CD4-positive, alpha-beta memory T cell (primary cell): ENCODE measurements at places on chromosomes 12 and 14.

GRCh38 chr12:125382926-125383325 lies 317.7 kb downstream of the AACS start:
- DNase-seq: no peak

DNA sequence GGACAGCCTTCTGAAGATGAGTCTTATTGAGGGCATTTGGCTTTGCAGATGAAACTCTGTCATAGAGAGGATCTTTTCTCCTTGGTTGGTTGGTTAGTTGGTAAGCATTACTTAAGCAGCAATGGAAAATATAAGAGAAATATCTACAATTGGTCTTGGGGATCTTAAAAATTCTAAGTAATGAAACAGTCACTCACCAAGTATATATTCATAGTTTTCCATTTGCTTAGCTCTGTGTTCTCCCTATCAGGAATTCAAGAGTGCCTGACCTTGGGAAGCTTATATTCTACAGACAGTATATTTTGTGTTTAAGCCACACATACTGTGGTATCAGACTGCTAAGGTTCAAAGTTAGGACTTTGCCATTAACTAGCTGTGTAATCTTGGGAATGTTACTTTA lies at the start of gene OR5AU1:
Gene OR5AU1 (minus strand): TSS at position 101 of the 400 bp plus-strand sequence. CDS start 191 bp downstream, outside the sequence.
- no peak for DNase-seq

- peak; percentile 60 for DNase-seq
Measured at GRCh38 chr12:4164559-4165558, 108.7 kb upstream of the CCND2 start.

DNA sequence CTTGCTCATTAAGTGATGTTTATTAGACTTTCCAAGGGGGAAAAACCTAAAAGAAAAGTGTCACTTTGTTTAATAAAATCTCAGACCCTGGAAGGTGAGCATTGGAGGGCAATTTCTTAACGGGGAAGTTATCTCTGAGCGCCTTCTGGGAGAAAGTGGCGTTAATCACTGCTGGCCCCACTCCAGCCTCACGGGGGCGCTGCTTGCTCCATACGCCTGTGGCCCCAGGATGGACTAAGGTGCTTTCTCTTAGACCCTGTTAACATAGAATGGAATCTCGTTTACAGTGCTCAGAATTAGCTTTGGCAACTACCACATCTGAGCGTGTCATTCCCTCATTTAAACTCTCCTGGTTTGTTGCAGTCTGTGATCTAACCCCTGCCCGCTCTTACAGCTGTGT lies 16.4 kb upstream of the PRIMA1 start:
- DNase-seq: no peak

DNA sequence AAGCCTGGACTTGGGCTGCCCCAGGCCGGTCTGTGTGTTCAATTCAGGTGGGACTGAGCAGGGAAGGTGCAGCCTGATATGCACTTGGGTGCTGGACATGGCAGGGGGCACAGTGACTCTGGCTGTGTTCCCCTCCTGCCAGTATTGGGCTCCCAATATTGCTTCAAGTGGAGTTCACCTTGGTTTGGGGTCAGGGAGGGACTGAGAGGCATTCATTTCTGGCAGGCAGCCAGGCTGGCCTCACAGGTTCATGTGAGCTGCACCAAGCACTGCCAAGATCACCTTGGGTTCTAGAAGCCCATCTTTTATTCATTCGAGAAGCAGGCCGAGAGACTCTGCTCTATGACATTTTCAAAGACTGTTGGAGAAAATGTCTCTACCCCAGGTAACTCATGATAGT lies 245.0 kb downstream of the CHST11 start:
- DNase-seq: no peak

- no peak for DNase-seq
Measured at GRCh38 chr12:19778172-19778571, 338.9 kb downstream of the AEBP2 start.

DNA sequence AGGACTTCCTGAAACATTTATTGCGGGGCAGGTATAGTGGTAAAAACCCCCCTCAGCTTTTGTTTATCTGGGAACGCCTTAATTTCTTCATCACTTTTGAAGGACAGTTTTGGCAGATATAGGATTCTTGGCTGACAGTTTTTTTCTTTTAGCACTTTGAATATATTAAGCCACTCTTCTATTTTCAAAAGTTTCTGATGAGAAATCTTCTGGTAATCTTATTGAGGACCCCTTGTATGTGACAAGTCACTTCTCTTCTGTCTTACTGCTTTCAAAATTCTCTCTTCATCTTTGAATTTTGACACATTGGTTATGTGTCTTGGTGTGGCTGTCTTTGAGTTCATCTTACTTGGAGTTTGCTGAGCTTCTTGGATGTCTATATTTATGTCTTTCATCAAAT lies 59.1 kb downstream of the ATP23 start:
- DNase-seq: no peak

DNA sequence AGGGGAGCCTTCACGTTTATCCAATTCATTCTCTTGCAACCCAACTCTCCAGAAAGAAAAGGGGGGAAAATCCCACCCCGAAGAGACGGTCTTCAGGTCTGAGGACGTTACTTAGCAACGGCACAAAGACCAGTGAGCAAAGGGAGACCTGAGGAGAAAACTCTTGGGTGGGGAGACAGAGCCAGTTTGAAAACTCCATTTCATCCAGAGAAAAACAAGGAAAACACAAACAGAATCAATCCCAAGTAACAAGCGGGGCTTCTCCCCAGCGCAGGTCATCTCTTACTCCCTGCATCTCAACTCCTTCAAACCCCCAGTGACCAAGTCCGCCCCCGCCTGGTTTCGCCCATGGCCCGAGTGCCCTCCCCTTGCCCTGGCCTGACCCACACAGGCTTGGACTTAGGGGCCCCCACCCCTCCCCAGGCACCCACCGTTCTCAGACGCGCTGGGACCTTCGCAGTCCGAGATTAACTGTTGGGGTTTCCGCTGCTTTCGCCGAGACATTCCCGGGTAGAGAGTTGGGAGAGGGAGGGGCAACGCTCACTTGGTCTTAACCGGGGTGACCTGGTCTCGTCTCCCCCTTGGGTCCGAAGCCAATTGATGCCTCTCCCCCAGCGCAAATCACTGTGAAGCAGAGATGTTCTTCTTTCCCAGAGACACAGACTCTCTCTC lies 10.4 kb upstream of the SALL2 start:
- DNase-seq: no peak

- DNase-seq: peak; percentile 63
Measured at GRCh38 chr12:89353823-89354611, 1.7 kb upstream of the DUSP6 start.

DNA sequence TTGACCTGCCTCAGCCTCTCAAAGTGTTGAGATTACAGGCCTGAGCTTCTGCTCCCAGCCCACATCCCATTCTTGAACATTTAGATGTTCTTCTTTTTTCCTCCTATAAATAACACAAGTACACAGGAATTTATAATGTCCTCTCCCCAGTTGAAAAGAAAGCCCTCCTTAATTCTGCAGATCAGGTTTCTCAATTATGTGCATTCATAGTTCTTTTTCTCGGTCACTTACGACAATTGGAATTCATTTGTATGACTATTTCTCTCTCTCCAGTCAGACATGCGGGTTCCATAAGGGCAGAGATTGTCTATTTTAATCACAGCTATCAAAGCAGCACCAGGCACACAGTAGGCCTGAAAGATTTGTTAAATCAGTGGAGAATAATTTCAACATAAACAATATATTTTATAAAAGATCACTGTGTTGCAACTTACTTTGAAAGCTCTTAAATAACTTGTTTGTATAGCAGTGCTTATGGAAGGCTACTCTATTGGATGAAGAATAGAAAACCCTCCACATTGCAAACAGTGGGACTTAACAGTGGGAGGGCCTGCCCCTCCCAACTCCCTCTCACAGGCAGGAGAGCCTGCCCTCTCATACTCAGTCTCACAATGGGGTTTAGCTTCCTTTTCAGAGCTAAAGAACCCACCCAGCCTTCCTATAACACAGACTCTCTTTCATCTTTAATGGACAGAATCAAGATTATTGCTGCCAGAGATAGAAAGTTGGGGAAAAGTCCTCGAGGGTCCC lies 84.1 kb upstream of the TRAF3 start:
- no peak for DNase-seq

- no peak for DNase-seq
Measured at GRCh38 chr14:53855127-53855526, 101.5 kb downstream of the BMP4 start.

DNA sequence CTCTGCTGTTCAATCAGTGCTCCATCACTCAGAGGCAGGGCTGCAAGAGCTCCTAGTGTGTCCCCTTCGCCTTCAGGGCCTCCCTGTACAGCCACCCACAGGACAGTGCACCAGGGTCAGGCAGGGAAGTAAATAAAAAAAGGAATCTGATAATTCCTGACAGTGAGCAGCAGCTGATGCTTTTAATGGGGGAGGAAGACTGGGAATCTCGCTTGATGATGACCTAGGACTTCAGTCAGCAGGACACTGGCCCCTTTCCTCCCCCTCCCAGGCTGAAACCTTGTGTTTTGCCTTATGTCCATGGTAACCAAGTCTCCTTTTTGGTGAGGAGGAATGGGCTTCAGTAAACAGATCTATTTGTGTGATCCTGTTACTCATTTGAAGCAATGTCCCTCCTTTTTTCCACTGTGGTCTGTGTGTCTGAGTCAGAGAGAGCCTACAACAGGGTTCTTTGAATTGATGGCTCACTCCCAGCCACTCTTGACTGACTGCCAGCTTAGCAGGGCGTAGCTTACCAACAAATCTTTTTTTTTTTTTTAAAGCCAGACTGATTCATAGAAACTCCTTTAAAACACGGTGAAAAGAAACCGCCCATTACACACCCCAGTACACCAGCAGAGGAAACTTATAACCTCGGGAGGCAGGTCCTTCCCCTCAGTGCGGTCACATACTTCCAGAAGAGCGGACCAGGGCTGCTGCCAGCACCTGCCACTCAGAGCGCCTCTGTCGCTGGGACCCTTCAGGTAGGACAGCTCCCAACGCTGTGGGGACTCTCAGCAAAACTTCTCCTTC lies at the start of gene EMP1:
Gene EMP1 (plus strand): TSS at position 597 of the 792 bp plus-strand sequence. CDS start 14,785 bp downstream, outside the sequence.
- peak; percentile 60 for DNase-seq

DNA sequence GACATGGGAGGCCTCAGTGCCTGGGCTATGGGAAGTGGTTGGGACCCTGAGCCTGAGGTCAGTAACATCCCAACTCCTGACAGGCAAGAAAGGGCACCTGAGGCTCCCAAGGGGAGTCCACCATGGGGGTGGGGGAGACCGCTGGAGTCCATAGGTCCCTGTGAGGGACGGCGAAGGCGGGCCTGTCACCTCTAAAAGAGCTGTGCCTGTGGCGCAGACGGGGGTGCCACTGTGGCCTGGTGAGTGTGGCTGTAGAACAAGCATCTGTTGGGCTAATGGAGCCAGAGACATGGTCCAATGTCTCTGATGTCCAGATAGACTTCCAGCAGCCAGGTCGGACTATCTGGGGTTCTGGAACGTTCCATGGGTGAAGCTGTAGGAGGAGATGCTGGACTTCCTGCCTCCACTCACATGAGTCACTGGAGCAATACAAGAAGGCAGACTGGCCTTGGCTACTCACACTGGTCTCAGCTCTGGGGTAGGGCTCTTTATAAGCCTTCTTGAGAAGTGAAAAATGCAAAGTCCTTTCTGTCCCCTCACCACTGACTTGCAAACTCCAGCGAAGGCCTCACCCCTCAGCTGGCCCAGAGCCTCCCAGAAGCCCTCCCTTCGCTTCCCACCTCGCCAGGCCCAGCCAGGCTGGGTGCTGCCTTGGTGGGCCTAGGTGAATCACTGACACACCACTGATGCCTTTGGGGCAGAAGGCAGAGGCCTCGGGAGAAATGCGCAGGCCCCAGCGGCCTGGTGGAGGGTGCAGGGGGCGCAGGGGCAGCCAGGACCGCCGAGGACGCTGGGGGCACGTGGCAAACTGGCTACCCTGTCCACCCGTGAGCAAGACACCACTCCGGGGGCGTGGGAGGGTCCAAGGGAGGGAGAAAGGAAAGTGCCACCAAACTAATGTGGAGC lies 1.1 kb upstream of the TRAF3 start:
- no peak for DNase-seq

DNA sequence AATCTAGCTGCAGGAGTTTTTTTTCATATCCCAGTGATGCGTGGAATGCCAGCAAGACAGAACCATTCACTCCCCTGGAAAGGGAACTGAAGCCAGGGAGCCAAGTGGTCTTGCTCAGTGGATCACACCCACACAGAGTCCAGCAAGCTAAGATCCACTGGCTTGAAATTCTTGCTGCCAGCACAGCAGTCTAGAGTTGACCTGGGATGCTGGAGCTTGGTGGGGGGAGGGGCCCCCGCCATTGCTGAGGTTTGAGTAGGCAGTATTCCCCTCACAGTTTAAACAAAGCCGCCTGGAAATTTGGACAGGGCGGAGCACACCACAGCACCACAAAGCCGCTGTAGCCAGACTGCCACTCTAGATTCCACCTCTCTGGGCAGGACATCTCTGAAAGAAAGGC lies 86.9 kb upstream of the STXBP6 start:
- no peak for DNase-seq

GRCh38 chr14:24535737-24536136 lies 27.7 kb upstream of the CMA1 start:
- DNase-seq: no peak

GRCh38 chr14:29953501-29953900 lies 25.9 kb upstream of the PRKD1 start:
- no peak for DNase-seq

- DNase-seq: no peak
Measured at GRCh38 chr14:92460916-92461579, 52.5 kb upstream of the RIN3 start.

DNA sequence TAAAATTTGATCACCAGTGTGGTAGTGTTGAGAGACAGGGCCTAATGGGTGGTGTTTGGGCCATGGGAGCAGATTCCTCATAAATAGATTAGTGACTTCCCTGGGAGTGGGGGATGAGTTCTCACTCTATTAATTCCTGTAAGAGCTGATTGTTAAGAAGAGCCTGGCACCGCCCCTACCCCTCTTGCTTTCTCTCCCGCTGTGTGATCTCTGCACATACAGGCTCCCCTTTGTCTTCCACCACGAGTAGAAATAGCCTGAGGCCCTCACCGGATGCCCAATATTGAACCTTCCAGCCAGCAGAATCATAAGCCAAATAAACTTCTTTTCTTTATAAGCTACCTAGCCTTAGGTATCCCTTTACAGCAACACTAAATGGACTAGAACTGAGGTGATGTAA lies 31.9 kb upstream of the CAND1 start:
- no peak for DNase-seq

DNA sequence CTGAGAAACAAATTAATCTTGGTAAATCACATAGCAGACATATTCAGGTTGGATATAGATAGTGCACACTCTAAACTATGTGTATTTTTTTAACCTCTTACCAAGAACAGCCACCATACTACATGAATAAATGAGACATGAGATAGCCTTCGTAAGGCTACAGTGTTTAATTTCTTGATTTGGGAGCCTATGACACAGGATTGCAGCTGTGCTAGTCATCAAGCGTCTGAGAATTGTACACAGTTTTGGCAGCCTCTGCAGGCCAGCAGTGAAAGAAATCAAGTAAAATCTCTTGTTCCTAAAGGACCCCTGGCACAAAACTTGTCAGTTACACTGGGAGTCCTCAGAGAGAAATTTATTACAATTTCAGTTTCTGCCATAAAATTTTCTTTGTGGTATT lies 236.1 kb downstream of the C12orf50 start:
- DNase-seq: no peak
